ENCODE measurements at places on chromosomes 5 and 9.

DNA sequence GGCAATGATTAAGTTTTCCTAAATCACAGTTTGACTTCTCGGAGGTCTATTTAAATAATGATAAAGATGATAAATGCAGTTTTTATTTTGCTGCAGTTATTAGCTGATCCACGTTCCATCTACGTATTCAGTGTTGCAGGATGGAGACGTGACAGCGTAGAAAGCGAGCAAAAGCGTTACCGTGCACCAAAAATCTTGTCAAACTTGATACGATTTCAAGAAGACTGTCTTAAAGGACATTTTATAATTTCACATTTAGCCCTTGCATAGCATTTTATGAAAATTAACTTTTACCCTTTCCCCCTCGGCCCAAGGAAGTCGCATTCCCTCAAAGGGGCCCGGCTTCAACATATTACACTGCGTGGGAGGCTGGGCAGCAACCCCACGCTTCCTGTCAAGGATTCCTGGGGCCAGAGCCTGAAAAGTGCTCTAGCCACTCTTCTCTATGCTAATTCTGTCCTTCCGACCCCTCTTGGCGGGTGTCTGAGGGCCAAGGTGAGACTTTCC lies 7.1 kb upstream of the PURA start:
- no peak for DNase-seq

GRCh38 chr9:120107138-120107537 lies 472.8 kb downstream of the CDK5RAP2 start:
- no peak for DNase-seq

DNA sequence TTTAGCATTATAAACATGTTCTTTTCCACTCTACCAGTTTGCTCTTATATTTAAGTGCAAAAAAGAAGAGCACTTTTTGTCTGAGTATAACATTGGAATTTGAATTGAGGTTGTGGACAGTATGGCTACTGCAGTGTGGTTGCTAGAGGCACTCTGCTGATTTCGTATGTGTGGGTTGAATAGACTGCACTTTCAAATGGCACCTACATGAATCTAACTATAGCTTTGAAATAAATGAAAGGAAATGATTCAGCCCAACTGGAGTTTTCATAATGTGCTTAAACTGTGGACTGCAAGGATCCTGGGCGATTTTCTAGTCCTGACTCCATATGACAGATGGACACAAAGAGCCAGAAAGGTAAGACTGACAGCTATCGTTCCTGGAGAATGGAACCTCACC lies 657.6 kb upstream of the RIOK2 start:
- DNase-seq = no peak

DNA sequence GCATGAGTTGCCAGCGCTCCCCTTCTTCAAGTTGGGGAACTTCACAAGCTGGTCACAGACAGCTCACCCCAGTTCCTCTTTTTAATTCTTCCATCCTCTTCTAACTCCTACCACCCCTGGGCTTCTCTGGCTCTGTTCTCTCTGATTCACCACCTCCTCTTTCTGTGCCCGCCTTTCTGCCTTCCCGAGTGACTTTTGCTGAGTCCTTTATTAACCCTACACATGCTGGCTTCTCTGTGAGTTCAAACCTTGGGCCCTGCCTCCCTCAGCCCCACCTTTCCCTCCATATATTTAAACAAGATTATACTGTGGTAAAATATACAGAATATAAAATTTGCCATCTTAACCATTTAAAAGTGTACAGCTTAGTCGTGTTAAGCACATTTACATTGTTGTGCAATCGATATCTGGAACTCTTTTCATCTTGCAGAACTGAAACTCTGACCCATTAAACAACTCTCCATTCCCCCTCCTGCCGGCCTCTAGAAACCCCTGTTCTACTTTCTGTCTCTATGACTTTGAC lies 32.0 kb downstream of the SLC46A2 start:
- no peak for DNase-seq

DNA sequence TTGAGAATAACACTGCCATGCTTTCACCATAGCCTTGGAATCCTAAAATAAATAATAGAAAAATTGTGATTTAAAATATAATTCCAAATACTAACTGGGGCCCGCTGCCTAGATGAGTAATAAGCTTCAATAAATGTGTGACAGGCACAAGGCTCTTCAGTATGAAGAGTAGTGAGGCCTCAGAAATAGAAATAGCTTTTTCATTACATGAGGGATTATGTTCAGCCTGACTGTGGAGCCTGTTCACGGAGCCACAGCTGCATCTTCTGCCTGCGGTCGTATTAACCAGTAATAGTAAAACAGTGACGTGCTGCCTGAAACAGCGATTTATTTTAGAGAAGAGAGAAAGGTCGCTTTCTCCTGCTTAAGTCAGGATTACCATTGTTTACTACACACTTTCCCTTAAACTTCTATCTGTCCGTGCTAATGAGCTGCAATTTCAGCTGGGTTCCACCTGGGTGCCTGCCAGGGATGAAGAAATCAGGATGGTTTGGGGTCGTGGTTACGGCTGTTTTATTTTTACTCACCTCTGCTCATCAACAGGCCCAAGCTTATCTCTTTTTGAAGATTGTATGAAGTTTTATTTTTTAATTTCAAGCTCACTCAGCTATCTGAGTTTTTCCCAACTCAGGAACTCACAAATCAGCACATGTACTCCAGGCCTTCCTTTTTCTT lies 284.9 kb upstream of the WWC1 start:
- no peak for DNase-seq

- DNase-seq = peak; percentile 31
Observed at GRCh38 chr5:112848116-112848811, 12.8 kb upstream of the SRP19 start.

GRCh38 chr5:180143656-180144364 lies 65.2 kb downstream of the RASGEF1C start:
- DNase-seq = no peak
